ENCODE measurements at places on chromosomes 13 and 19.

GRCh38 chr13:35839806-35840205, 291.4 kb downstream of the DCLK1 start:
- no peak overlapping the region for H3K4me3 ChIP-seq
- H3K4me1 ChIP-seq, result no peaks in the 10 kb centered on the region
- H3K27me3 ChIP-seq, result no peaks in the 10 kb centered on the region
- DNase-seq, result no peak
- no peak overlapping the region for H3K27ac ChIP-seq

DNA sequence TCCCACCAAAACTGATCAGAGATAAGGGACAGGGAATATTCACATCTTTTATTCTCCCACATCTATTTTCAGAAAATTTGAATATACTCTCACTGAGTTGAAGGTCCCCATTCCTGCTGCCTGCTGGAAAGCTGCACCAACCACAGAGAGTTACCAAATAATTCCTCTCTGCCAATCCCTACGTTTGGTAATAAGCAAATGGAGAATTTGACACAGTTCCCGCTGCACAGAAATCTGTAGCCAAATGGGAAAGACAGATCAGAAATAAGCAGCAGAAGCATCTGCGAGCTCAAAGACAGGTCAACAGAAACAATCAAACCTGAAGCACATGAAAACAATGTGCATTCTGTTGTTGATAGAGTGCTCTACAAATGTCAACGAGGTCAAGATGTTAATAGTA, 9.9 kb downstream of the ZNF112 start:
- H3K27ac ChIP-seq, result no peak overlapping the region
- no peak overlapping the region for H3K4me3 ChIP-seq
- H3K27me3 ChIP-seq, result peaks cover 3% of the 10 kb centered on the region
- H3K36me3 ChIP-seq, result peaks cover 20% of the 10 kb centered on the region
- no peaks in the 10 kb centered on the region for H3K4me1 ChIP-seq

GRCh38 chr19:19627621-19628500, at the start of gene LPAR2:
Gene LPAR2, minus strand, starts transcription at chr19:19628220. Its CDS starts 945 bp downstream, at chr19:19627275.
- peaks cover 28% of the 10 kb centered on the region for H3K36me3 ChIP-seq
- H3K27ac ChIP-seq, result peak within 1 kb of the TSS; percentile 97
- H3K4me3 ChIP-seq, result peak within 1 kb of the TSS; percentile 91
- H3K27me3 ChIP-seq, result no peaks in the 10 kb centered on the region
- DNase-seq, result peak; percentile 80

DNA sequence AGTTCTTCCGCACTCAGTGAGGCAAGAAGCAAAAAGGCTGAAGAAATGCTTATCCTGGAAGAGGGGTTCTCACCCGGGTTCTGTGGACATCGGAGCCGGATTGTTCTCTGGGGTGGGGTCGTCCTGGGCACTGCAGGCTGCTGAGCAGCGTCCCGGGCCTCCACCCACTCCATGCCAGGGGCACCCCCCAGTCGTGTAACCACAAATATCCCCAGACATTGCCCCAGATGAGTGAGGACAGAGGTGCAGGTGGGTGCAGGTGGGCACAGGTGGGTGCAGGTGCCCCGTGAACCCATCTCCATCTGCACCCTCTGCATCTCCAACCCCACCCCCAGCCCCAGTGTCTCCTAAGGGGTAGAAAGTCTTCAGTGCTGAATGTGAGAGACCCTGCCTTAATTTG, 67.5 kb downstream of the GNG7 start:
- H3K27ac ChIP-seq, result no peak overlapping the region
- H3K36me3 ChIP-seq, result peaks cover 4% of the 10 kb centered on the region
- peaks cover 15% of the 10 kb centered on the region for H3K4me1 ChIP-seq
- no peak overlapping the region for H3K4me3 ChIP-seq
- DNase-seq, result no peak

GRCh38 chr13:45406421-45406820, 11.8 kb downstream of the SLC25A30 start:
- peaks cover 12% of the 10 kb centered on the region for H3K36me3 ChIP-seq
- no peak for DNase-seq
- H3K27ac ChIP-seq, result no peak overlapping the region
- peaks cover 10% of the 10 kb centered on the region for H3K4me1 ChIP-seq

DNA sequence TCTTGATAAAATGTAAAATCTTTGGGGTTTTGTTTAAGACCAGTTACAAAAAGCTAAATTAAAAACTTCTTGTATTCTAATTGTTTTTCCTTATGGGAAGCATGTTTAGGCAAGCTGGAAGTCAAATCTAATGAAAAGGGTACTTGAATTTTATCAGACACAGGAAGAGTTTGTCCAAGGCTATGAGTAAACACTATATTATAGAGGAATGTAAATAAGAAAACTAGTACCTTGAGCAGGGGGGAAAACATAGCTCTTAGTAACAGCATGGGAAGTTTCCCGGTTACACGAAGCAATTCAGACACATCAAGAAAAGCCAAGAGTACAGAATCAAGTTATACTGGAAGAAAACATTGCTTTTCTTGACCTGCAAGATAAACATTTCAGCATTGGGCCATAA, 19.8 kb upstream of the ZNF780A start:
- peaks cover 12% of the 10 kb centered on the region for H3K27me3 ChIP-seq
- H3K36me3 ChIP-seq, result no peaks in the 10 kb centered on the region
- DNase-seq, result no peak
- H3K4me1 ChIP-seq, result no peaks in the 10 kb centered on the region

DNA sequence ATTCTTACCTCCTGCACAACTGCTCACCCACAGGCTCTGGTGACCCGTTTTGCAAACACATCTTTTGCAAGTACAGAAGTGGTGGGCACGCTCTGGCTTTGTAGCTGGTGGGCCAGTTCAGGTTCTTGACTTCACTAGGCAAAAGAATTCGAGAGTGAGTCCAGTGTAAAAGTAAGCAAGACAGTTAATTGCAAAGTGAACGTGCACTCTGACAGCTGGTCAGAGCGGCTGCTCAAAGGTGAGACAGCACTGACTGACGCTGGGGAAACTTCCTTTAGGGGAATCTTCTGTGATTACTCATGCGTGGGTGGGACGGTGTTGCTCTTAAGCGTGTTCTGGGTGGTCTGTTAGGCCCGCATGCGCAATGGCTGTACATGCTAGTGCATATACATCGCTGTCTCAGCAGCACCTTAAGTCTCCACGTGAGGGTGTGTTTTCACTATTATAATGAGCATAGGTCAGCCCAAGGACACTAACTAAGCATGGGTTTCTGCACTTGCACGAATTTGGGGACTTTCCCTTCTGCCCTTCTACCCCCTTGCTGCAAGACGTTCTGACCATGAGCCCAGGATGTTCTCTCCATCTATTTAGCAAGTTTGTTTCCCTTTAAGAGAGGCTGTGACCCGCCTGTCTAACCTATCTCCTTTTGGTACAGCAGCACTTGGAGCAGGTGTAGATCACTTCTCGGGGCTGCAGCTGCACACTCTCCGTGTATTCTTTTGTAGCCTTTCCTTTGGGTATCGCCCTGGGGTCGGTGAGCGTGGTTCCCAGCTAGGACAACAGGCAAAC, 30.2 kb upstream of the CD33 start:
- H3K4me1 ChIP-seq, result peaks cover 4% of the 10 kb centered on the region
- DNase-seq, result no peak
- no peak overlapping the region for H3K27ac ChIP-seq
- no peaks in the 10 kb centered on the region for H3K36me3 ChIP-seq
- H3K4me3 ChIP-seq, result no peak overlapping the region

DNA sequence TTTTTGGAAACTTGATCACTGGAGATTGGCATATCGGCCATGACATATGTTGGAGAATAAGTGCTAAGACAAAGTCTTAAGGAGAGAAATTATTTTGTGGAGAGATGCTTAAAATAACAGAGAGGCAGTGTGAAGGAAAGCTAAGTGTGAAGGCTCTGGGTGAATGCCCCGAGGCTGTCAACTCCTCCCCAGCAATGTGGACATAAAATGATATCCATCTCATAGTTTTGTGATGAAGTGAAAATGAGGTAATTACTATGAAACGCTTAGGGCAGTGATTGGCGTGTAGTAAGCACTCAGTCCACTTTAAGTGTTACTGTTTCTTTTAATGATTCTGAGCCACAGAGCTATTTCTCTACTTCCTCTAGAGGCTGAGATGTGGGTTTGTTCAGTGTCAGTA, 195.8 kb upstream of the KLF12 start:
- DNase-seq, result no peak
- H3K36me3 ChIP-seq, result peaks cover 3% of the 10 kb centered on the region
- H3K27me3 ChIP-seq, result no peaks in the 10 kb centered on the region
- H3K27ac ChIP-seq, result no peak overlapping the region
- H3K4me3 ChIP-seq, result no peak overlapping the region

GRCh38 chr13:21078501-21078900, 17.1 kb upstream of the LATS2 start:
- no peaks in the 10 kb centered on the region for H3K27me3 ChIP-seq
- no peak overlapping the region for H3K27ac ChIP-seq
- H3K4me3 ChIP-seq, result no peak overlapping the region

- H3K4me3 ChIP-seq, result peak overlapping the region; percentile 55
- H3K36me3 ChIP-seq, result peaks cover 19% of the 10 kb centered on the region
- peaks cover 38% of the 10 kb centered on the region for H3K27me3 ChIP-seq
These were observed 870 bp downstream of the SPIB start for GRCh38 chr19:50419580-50420035.

DNA sequence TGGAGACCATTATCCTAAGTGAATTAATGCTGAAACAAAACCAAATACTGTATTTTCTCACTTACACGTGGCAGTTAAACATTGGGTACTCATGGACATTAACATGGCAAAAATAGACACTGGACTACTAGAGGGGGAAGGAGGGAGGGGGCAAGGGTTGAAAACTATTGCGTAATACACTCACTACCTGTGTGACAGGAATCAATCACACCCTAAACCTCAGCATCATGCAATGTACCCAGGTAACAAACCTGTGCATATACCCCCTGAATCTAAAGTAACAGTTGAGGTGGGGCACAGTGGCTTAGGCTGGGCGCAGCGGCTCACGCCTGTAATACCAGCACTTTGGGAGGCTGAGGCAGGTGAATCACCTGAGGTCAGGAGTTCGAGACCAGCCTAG, 207.0 kb downstream of the TDRD3 start:
- no peaks in the 10 kb centered on the region for H3K4me1 ChIP-seq
- H3K27me3 ChIP-seq, result no peaks in the 10 kb centered on the region
- H3K36me3 ChIP-seq, result no peaks in the 10 kb centered on the region
- no peak overlapping the region for H3K27ac ChIP-seq
- no peak for DNase-seq

DNA sequence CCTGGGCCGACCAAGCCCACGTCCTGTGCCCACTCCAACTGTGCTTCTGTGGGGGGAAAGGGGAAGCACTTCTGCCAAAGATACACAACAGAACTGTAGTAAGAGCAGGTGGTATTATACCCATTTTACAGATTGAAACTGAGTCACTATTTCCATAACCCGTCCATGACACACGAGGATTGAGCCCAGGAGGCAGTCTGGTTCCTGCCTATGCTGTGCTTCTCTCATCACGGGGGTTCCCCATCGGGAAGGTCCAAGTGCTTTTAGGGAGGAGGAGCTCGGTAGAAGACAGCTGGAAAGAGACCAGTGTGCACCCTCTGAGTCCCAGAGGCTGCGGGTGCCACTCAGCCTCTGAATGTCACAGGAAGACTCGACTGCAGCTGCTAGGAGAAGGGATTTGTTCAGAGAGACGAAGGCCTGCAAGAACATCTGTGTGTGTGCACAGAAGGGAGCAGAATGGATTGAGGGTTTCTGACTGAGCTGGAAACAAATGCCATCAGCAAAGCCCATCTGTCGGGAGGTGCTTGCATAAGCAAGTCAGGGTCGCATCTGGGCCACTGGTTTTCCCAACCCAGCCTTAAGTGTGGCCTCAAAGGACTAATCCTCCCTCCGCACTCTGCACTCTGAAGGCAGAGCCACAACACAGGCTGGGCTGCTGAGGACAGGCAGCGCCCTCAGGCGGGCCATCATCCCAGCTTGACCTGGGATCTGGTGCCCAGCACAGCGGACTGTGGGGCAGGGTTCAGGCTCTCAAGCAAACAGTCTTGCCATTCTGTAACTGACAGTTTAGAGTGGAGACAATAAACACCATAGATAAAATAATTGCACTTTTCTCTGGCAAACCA, 150.0 kb downstream of the DPF1 start:
- H3K4me3 ChIP-seq, result no peak overlapping the region
- H3K27me3 ChIP-seq, result no peaks in the 10 kb centered on the region
- no peak for DNase-seq
- peaks cover 1% of the 10 kb centered on the region for H3K4me1 ChIP-seq

- no peaks in the 10 kb centered on the region for H3K4me1 ChIP-seq
- H3K36me3 ChIP-seq, result no peaks in the 10 kb centered on the region
- DNase-seq, result no peak
- H3K4me3 ChIP-seq, result no peak overlapping the region
- no peak overlapping the region for H3K27ac ChIP-seq
These were observed 17.3 kb downstream of the DIAPH3 start for GRCh38 chr13:60146471-60146870.

GRCh38 chr19:39533791-39534190, 1.1 kb upstream of the EID2B start:
- no peak for DNase-seq
- no peak overlapping the region for H3K27ac ChIP-seq
- peaks cover 37% of the 10 kb centered on the region for H3K4me1 ChIP-seq
- no peaks in the 10 kb centered on the region for H3K27me3 ChIP-seq
- no peak overlapping the region for H3K4me3 ChIP-seq

DNA sequence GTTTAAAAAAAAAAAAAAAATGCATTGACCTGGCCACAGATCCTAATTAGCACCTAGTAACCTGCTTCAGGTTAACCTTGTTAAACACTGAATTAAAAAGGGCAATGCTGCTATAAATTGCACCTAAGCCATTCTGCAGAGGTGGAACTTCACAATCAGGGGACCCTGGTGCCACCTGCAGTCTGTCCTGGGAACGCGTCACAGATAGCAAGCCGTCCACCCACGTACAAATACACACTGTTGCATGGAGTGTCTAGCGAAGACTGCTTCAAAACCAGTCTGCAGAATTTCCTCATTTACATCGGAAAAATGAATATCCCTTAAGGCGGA, 169.3 kb downstream of the COL4A1 start:
- H3K36me3 ChIP-seq, result no peaks in the 10 kb centered on the region
- peaks cover 14% of the 10 kb centered on the region for H3K4me1 ChIP-seq
- H3K4me3 ChIP-seq, result peak overlapping the region; percentile 73
- peak; percentile 37 for DNase-seq

DNA sequence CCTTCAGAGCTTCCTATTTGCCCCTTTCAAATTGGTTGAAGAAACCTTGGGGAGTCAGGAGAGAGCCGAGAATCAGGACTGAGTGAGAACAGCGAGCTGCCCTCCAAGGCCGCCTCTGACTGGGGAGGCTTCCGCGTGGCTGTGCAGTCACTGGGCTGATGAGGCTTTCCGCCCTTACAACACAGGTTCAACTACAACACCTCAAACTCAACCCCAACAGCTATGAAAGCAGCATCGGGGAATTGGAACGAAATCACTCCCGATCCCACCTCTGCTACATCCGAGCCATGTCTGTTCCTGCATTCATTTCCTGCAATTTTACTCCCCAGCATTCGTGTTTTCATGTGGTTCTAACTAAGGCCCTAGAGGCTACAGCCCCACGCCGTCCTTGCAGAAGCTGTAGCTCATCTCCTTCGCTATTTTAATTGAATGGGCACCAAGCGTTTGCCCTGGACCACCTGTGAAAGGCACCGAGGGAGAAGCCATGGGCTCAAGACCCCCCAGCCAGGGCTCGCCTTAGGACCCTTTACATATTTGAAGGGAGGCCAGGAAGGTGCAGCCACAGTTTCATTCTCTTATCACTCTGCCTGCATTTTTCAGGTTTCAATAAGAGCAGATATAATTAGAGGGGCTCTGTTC, 12.3 kb upstream of the RASA3 start:
- peak overlapping the region; percentile 69 for H3K27ac ChIP-seq
- DNase-seq, result no peak
- no peaks in the 10 kb centered on the region for H3K27me3 ChIP-seq
- peaks cover 51% of the 10 kb centered on the region for H3K4me1 ChIP-seq
